ENCODE measurements at places on chromosomes 6 and 20.

DNA sequence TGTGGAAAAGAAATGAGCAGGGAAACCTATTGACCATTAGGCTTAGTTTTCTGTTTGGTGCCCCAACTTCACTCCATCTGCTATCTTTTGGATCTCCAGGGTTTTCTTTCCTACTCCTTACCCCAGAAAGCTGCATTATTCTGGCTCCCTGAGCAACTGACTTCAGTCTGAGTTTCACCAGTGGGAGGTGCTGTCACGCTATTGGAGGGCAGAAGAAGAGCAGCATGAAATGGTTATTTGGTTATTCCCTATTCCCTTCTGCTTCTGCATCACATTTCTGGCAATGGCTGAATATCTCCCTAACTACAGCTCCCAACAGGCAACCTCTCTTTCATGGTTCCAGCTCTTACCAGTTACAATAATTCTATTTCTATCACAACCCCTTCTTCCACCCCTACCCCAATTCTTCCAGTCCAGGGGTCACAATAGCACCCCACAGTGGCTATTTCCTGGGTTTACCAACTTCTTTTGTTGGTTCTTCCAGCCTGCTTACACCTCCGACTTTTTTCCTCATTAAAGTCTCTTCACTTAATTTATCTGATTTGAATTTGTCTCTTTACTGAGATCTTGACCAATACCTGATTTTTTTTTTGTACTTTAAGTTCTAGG, 311.5 kb downstream of the PLCB1 start:
- DNase-seq = no peak

DNA sequence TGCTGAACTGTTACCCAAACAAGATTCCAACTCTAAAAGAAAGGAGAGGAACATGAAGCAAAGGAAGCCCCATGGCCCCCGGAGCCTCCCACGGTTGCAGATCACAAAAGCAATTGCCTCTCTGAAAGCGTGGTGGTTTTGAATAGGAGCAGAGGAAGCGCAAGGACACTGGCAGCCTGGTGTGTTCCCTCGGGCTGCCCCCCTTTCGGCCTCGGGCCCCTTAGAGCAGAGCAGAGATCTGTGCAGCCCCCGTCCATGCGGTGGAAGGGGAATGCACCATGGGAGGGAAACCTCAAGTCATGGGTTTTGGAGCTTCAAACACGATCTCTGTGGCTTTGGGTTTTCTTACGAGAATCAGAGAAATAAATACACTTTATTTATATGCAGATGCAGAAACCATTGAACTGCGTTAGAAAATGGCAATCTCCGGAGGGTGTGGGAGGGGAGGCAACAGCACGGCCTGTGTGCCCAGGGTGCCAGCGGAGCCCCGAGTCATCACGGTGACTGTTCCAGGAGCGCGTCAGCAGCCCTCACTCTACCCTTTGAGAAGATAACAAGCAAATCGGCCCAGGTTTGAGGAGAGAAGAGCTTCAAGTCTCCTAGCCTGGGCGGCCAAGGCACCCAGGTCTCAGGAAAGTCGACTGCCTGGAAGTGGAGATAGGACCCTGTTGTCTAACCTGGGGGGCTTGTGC, 20.5 kb downstream of the FOXF2 start:
- no peak for DNase-seq

DNA sequence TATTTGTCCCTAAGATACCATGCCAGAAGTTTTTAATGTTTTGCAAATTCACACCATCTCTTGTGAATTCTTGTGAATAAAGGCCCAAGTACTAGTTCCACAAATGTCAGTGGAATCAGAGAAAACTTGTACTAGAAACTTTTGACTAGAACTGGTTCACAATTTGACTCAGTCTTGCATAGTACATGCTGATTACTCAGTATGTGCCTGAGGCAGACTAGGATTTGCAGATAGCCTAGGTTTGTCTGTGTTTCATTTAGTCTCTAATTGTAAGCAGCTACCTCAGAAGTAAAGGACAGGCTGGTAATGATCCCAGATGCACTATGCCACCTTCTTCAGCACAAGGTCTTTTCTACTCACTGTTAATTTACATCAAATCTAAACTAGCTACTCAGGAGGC, 34.2 kb upstream of the GSTA4 start:
- DNase-seq = no peak

GRCh38 chr6:80642452-80642851, 536.0 kb downstream of the BCKDHB start:
- DNase-seq = no peak

GRCh38 chr6:64034910-64035655, 399.5 kb downstream of the PHF3 start:
- DNase-seq = no peak

DNA sequence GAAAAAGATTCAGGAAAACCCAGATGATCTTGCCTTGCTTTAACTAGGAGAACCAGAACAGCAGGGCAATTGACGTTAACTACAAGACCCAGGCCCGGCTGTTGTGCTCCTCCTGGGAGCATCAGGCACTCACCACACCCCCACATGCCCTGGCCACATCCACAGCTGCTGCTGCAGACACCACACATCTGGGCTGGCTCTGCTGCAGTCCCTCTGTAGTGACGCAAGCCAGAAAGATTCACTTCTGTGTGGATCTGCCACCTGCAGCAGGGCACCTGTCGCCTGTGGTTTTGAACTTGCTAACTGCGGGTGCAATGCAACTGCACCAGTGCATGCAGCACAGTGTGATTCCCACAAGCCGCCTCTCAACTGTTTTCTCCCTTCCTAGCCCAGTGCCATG, 228.8 kb downstream of the SYNDIG1 start:
- DNase-seq = no peak

GRCh38 chr20:51275826-51276225, 252.9 kb upstream of the KCNG1 start:
- DNase-seq = no peak

DNA sequence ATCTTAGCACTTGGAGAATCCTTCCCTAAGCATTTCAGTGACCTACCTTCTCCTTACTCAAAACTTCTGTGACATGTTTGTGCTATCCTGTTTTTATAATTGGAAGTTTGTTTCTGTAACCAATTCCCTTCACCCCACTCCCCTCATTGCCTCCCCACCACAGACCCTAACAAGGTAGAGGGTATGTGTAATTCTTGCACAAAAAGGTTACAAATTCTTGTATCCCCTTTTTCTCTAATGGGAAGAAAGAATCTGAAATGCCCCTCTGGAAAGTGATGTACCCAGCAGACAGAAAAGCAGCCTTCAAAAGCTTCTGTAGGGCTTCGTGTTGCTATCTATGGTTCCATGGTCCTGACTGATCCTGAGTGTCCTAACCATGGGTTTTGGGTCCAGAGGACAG, 111.7 kb upstream of the TMEM170B start:
- no peak for DNase-seq

DNA sequence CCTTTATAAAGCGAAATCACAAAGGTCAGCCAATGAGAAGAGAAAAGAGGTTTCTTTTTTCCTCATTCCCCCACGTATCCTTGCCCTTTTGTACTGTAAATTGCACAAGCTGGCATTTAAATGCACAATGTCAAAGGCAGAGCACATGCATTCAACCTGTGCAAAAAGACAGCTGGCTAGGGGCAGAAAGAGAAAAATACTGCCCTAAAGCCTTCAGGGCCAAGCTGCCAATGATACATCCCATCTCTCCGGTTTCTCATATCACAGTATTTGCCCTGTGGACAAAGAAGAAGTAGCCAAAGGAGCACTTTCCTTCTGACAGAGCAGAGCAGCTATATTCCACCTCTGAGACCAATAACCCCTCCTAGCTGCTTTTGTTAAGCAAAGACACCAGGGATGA, 219.2 kb downstream of the TRDN start:
- DNase-seq = no peak

- DNase-seq = no peak
Observed at GRCh38 chr6:1526398-1527072, 83.2 kb upstream of the FOXC1 start.

- no peak for DNase-seq
Observed at GRCh38 chr20:59565768-59566461, 38.4 kb upstream of the PHACTR3 start.

DNA sequence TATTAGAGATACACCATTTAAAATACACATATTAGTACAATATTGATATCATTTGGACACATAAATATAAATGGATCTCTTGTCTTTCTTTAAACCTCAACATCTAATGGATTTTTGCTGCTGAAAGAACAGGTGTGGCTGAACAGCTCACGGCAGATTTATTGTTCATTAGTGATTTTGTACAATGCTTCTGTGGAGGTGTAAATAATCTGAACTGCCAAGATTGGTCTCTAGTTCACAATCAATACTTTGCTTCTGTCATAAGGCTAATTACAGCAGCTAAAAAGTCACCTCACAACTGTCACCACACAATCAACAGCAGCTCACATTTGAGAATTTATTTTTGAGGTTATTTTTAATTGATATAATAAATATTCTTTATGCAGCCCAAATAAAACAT, 162.0 kb upstream of the SIM1 start:
- no peak for DNase-seq

- DNase-seq = no peak
Observed at GRCh38 chr6:30019819-30020218, 41.2 kb upstream of the POLR1H start.

DNA sequence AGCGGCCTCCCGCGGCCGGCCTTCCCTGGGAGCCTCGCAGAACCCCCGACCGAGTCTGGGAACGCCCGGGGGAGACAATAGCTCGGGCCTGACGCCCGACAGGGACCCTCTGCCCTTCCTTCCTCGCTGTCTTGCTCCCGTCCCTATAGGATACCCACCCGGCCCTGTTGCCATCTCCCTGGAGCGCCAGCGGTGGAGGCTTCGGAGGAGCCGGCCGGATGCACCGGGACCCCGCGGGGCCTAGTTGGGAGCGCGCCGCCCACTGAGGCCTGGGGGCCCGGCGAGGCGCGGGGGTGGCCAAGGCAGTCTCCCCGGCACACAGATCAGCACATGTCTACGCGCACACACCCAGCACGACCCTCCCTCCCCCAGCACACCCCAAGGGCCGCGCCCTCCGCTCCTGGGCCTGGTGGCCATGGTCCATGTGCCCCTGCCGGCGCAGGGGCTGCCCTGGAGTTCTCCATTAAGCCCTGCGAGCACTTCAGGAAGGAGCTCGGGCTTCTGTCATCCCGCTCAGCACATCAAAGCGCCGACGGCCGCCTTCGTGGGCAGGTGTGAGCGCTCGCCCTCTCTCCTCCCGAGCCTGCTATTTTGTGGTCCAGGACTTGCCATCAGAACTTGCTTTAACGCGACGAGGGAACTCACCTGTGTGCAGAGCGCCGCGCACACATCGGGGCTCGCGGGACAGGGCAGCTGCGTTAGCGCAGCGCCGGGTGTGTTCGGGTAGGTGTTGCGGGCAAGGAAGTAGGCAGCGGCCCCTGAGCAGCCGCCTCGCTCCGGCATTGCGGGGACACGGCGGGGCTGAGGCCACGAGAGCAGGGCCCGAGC, 3.7 kb downstream of the FOXF2 start:
- no peak for DNase-seq

Measured in HuH-7.5 (cell line).